ENCODE measurements at places on chromosomes 3 and 15. TPM values are rescaled to one million over a fixed set of nuclear protein-coding genes. Genes with fewer than 3 reads are reported as not detected.
A peak's percentile ranks its signal among the peaks of the same experiment; 100 is the strongest.

The TM2D3 gene
- polyA plus RNA-seq, result 36.8 TPM

The PGBD4 gene
- polyA plus RNA-seq, result 0.37 TPM

The CACNA1D gene
- not detected for polyA plus RNA-seq

The FOXB1 gene
- polyA plus RNA-seq, result not detected

The SLC12A8 gene
- 6.0 TPM for polyA plus RNA-seq

The FETUB gene
- not detected for polyA plus RNA-seq

GRCh38 chr3:58998476-58999117 lies 51.2 kb downstream of the CFAP20DC start:
- peak; percentile 99 for DNase-seq

GRCh38 chr15:90957031-90957790 lies 2.5 kb downstream of the RCCD1 start:
- no peak for DNase-seq

DNA sequence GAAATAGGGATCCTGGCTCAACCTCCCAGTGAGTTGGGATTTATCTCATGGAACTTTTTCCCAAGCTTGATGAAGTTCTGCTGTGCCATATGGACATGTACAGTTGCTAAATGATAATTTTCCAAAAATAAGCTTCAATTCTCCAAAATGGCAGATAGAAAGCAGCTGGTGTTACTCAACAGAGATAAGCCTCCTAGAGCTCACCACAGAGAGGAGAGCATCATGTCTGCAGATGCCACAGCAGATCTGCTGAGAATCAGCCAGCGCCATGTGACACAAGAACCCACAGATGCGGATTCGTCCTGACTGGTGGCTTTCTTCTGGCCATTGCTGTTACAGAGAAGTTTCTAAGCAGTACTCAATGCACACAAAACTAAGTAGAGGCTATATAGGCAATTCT lies 50.6 kb downstream of the AGTR1 start:
- no peak for DNase-seq

- no peak for DNase-seq
These were observed 103.7 kb downstream of the PEX5L start for GRCh38 chr3:179933080-179933479.

- DNase-seq, result no peak
These were observed 10.0 kb downstream of the ANKDD1A start for GRCh38 chr15:64921711-64922110.

DNA sequence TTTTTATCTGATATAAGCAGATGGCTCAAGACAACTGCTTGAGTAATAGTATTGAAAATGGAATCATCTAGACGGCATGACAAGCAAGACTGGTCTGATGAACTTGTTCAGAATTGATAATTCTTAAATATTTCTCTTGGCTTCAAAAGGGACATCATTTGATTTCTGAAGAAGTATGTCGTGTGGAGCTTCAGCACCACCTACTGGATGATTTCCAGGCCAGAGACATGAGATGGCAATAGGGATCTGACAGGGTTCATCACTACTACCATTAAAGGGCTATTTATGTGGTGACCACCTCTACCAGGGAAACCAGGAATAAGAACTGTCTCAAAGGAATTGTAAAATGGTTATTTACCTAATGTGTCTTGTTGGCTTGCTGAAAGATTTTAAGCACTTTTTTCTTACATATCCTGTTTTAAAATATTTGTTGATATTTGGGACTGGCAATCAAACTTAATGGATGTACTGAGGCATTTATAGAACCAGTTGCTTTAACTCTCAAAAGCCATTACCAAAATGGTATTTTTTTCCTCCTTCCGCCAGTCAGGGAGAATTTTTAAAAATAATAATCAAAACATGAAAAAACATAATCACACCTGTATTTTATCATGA lies 99.5 kb upstream of the FAM98B start:
- DNase-seq, result peak; percentile 4

DNA sequence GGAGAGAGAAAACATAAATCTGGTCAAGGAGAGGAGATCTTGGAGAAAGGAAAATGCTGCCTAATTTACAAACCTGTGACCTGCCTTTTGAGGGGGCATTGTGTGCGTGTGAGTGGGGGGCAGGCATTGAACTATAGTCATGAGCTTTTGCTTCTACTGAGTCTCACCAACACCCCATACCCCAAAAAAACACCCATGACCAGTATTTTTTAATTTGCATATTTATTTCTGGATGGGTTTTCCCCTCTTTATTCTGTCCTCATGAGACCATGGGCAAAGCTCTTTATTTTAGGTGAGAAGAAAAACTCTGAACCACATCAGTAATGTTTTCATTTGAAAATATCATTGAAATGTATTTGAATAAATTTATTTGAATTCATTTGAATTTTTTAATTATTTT lies 20.6 kb downstream of the CD80 start:
- no peak for DNase-seq

Measured in foreskin keratinocyte (primary cell).